DND-41 (cell line): ENCODE measurements at places on chromosomes 1 and 21.

DNA sequence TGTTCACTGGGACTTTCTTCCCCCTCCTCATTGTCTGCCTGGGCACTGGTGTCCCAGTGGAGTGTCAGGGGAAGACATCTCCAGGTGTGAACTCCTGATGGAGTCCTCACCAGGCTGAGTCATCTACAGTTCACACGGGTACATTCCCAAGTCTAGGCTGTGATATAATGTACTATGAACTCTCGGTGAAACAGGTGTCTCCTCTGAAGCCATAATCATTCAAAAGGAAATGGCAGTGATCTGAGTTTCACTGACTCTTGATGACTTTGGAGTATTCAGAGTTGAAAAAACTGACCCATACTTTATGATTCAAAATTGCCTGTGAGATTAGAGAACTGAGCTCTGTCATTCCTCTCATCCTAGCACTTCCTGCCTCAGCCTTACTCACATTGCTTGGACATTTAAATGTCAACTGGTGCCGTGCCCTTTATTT lies 9.1 kb downstream of the LAMC2 start:
- no peak for DNase-seq

DNA sequence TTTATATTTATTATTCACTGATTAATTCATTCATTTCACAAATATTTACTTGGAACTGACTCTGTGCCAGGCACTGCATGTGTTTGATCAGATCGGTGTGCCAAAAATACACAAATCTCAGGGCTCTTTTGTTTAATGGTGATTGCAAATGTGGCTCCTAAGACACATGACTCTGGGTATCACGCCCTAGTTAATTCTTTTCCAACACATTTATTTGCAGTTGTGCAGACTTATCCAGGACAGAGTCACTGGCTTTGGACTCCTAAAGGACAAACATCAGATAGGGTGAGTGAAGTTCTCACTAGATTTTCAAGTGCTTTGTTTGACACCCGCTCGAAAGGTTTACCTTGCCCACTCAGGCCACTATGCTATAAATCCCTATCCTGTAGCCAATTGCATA lies 335.5 kb downstream of the BARHL2 start:
- DNase-seq: no peak

GRCh38 chr21:28256420-28256831 lies 736.3 kb downstream of the LTN1 start:
- no peak for DNase-seq

- no peak for DNase-seq
Observed at GRCh38 chr1:47384083-47384482, 32.0 kb upstream of the FOXE3 start.

DNA sequence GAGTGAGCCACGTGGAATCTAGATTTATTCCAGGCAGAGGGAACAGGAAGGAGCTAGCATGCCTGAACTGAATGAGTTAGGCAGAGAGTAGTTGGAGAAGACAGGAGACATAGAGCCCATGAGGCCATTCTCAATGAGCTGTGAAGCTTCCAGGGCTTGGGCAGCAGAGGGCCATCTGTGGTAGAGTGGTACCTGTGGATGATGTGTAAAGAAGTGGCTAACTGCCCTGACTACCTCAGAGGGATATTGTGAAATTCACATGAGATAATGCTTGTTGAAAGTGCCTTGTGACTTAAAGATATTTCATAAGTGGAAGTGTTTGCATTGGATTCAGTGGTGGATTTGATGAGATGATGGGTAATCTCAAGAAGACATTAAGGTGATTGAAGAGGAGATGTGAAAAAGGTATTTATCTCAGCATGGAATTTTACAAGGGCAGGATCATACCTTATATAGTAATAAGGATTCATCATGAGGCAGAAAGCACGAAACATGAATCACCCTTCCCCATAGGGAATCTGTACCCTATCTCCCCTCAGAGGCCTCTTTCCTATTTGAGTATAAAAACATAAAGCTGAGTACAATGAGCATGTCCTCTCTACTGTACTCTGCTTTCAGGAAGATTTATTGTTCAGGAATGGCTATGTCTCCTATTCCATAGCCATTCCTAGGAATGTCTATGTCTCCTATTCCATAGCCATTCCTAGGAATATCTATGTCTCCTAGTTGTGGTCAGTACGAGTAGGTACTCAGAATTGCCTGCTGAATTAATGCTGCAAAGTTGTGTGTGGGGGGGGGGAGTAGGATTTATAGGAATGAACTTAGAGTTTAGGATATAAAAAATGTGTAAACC lies 146.8 kb downstream of the PAPPA2 start:
- no peak for DNase-seq

- no peak for DNase-seq
Observed at GRCh38 chr1:236465959-236466303, 57.9 kb upstream of the LGALS8 start.

- DNase-seq: no peak
Observed at GRCh38 chr1:205972491-205973168, 29.4 kb upstream of the SLC26A9 start.

- DNase-seq: no peak
Observed at GRCh38 chr1:104248385-104248784, 498.7 kb downstream of the AMY1C start.

DNA sequence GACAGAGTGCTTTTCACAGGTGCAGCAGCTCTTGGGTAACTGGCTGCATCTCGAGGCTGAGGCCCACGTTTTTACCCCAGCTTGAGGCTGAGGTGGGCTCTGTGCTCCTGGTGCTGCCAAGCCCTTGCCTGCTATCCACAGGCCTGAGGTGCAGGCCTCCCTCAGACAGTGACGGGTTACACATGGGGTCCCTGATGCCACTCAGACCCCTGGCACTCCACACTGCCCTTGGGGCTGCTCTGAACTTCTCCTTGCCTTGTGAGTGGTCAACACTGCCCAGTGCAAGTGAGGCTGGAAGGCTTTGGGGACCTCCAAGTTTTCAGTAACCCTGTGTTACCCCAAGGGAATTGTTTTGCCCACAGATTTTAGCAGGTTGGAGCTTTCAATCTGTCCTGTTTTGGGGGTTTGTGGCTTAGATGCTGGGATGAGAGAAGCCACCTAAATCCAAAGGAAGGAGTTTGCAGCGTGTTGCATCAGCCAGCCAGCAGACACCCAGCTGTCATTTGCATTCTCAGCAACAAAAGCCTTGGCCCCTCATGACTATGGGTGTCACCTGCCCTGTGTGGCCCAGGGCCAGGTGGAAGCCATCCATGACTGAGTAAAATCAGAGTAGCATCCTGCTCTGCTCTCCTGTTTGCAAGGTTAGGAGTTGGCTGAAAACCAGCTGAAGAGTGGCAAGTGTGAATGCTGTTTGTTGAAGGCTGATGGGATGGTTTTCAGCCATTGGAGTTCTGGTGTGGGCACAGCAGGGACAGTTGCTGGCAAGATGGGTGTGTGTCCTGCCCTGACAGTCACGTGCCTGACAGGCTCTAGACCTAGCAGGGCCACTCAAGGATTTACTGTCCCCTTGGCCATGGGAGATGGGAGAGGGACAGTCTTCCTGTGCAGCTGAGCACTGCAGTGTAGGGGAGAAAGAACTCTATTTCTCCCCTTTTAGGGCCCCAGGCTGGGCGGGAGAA lies 3.2 kb downstream of the RNF187 start:
- peak; percentile 83 for DNase-seq

GRCh38 chr1:110216844-110217444 lies 6.8 kb downstream of the KCNC4 start:
- no peak for DNase-seq

GRCh38 chr1:224543453-224543852 lies 72.7 kb upstream of the CNIH3 start:
- DNase-seq: no peak

- DNase-seq: no peak
Observed at GRCh38 chr1:89165811-89166210, 10.0 kb downstream of the GBP7 start.

- no peak for DNase-seq
Observed at GRCh38 chr1:75567191-75567590, 43.7 kb downstream of the SLC44A5 start.
